ENCODE measurements at places on chromosomes 11 and 22.

GRCh38 chr11:64802370-64803157 lies 450 bp downstream of the MAP4K2 start:
- DNase-seq = no peak

- no peak for DNase-seq
Observed at GRCh38 chr11:130037058-130037457, 32.6 kb upstream of the APLP2 start.

GRCh38 chr11:19267567-19267966 lies 26.8 kb upstream of the E2F8 start:
- no peak for DNase-seq

DNA sequence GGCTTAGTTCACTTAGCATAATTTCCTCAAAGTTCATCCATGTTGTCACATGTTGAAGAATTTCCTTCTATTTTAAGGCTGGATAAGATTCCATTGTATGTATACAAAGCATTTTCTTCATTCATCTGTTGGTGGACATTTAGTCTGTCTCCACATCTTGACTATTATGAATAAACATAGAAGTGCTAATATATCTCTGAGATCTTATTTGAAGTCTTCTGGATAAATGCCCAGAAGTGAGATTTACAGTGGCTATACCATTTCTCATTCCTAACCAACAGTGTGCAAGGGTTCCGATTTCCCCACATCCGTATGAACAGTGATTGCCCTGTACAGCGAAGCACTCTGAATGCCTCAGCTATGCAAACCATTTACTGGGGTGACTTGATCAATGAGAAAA lies 6.6 kb upstream of the ZFTA start:
- no peak for DNase-seq

DNA sequence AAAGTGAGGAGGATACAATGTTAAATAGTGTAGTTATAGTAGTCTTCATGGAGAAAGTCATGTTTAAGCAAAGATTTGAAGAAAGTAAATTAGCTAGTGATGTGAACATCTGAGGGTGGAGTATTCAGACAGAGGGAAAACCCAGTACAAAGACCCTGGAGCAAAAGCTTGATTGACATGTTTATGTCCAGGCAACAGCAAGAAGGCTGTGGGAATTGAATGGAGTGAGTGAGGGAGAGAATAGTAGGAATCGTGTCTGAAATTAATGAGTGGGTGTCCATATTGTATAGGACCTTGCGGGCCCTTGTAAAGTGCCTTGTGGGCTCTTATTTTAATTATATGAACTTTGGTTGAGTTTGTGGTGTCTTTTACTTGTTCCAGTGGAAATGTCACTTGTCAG lies 424.1 kb upstream of the KIRREL3 start:
- no peak for DNase-seq

GRCh38 chr22:49062802-49063544 lies 764.7 kb downstream of the BRD1 start:
- no peak for DNase-seq

DNA sequence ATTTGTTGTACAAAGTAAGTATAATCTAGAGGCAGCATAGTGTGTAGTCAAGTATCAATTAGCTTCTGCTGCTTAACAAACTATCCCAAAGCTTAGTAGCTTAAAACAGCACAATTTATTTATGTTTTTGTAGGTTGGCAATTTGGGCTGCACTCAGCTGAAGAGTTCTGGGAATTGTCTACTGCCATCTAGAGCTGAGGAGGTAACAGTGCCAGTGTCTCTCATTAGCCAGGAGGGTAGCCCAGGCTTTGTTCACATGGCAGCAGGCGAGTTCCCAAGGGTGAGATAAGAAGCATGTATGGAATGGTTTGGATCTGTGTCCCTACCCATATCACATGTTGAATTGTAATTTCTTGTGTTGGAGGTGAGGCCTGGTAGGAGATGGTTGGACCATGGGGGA lies 45.8 kb upstream of the SLN start:
- no peak for DNase-seq

DNA sequence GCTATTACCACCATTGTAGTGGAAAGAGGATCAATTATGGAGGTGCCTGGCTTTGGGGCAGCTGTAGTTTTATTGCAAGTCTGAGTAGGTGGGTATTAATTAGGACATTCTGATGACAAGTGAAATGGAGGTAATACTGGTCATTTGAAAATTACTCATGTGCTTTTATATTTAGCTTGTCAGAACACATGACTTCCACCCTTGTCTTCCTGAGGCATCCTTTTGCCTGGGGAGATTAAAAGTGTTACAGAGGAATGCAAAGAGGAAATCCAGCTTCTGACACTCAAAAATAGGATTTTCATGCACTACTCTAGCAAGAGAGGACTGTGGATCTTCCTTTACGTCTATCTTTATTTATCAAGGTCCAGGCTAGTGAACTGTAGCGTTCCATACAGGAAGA lies 44.7 kb upstream of the CAPRIN1 start:
- DNase-seq = no peak

DNA sequence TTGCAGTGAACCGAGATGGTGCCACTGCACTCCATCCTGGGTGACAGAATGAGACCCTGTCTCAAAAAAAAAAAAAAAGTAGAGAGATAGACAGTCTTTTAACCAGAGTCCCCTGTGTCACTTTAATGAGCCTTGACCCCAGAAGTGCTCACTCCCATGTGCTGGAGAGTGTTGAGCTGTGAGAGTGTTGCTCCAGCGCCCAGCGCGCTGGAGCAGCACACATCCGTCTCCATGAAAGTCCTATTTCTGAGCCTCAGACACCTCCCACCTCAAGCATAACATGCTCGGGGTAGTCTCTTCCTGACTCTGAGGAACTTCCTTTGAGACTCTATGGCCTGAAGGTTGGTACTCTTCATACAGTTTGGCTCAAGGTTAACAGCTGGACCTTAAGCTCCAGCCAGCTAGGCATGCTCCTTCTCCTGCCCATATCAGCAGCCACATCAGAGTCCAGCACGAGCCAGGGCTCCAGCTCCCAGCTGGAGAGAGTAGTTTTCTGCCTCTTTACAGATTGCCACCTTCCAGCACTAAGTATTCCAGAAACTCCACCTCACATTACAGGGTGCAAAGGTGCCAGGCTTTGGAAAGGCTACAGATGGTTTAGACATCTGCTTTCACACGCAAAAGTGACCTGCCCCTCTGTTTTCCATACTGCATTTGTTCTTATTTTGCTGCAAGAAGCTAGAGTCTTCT lies 29.4 kb upstream of the UBASH3B start:
- DNase-seq = no peak

DNA sequence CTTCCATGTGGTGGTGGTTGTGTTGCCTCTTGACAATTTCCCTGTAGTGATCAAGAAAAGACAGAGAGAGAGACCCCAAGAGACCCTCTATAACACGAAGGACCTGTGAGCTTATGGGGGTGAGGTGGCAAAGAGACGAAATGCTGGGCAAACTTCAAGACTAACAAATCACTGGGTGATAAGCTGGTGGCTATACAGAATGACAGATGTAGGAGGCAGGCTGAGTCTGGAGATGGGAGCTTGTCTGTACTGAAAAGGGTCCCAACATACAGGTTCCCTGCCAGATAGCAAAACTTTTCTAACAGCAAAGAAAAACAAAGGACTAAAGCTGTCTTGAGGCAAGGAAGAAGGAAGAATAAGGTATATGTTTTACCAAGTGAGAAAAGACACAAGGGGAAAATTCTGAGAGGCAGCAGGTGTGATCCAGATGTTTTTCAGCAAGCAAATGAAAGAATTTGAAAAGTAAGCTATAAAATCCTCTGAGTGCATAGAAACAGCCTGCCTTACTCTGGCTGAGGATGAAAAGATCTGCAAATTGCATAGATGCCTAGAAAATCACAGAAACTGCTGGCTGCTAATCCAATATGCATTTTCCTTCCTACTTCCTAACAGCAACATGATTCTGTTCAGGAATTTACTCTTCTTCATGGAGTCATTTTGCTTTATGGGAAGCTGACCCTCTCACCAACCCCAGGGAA lies 21.9 kb upstream of the LYVE1 start:
- no peak for DNase-seq
